Stimulated activated CD8-positive, alpha-beta memory T cell treated with anti-CD3 and anti-CD28 coated beads, Interleukin-15, amount 100 ng/mL, for 24 hours (primary cell): ENCODE measurements at places on chromosomes 7 and 10.

- DNase-seq, result no peak
Observed at GRCh38 chr7:74306730-74307469, 17.7 kb downstream of the CLIP2 start.

- no peak for DNase-seq
Observed at GRCh38 chr10:79405995-79406515, 39.4 kb downstream of the ZCCHC24 start.

- no peak for DNase-seq
Observed at GRCh38 chr10:13815756-13816155, 229.0 kb downstream of the PRPF18 start.

DNA sequence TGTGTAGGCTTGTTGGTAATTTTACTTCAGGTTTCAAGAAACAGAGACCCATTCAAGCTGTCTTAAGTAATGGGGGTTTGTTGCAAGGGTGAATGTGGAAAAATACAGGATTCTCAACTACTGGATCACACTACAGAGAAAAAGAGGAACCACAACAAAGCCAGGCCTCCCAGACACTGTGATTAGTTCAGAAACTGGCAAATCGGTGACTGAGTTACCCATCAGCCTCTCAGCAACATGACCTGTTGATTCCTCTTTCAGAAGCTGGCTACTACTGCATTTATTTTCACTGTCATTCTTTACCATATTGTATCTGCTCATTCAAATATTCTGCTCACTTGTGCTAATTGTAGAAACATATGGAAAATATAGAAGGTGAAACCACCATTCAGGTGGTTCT lies 16.0 kb downstream of the CCDC71L start:
- no peak for DNase-seq

- no peak for DNase-seq
Observed at GRCh38 chr7:132872034-132872433, 209.9 kb downstream of the CHCHD3 start.

DNA sequence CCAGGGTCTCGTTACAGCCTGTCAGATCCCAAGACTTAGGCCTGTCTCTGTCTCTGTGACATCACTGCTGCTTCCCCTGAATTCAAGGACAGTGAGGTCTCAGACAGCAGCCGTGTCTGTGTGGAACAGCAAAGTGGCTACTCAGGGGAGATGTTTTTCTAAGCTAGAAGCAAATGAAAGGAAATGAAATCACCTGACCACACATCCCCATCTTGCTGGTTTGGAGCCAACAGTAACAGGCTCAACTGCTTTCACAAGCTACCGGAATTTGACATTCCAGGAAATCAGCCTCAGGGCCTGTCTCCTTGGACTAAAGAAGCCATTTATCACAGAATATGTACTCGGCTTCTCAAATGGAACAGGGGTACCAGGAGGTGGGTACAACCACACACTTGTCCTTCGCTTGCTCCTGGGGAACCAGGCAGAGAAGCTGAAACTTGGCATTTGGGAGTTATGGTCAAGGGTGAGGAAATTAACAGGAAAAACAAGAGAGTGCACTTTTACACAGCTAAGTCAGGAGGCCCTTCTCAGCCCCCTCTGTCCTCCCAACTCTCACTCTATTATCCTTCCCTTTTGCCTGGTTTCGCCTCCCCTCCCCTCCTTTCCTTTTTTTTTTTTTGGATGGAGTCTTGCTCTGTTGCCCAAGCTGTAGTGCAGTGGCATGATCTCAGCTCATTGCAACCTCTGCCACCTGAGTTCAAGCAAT lies 73.2 kb downstream of the SPDYE5 start:
- no peak for DNase-seq

GRCh38 chr7:128788446-128789412 lies 3.0 kb upstream of the CCDC136 start:
- no peak for DNase-seq

- DNase-seq, result no peak
Observed at GRCh38 chr7:141588912-141589311, 37.7 kb downstream of the AGK start.
